NCI-H1105 (cell line): ENCODE measurements at places on chromosomes 16 and 17.

GRCh38 chr17:15308758-15309157 is 32.6 kb downstream of the TEKT3 start:
- DNase-seq: peak; percentile 15

DNA sequence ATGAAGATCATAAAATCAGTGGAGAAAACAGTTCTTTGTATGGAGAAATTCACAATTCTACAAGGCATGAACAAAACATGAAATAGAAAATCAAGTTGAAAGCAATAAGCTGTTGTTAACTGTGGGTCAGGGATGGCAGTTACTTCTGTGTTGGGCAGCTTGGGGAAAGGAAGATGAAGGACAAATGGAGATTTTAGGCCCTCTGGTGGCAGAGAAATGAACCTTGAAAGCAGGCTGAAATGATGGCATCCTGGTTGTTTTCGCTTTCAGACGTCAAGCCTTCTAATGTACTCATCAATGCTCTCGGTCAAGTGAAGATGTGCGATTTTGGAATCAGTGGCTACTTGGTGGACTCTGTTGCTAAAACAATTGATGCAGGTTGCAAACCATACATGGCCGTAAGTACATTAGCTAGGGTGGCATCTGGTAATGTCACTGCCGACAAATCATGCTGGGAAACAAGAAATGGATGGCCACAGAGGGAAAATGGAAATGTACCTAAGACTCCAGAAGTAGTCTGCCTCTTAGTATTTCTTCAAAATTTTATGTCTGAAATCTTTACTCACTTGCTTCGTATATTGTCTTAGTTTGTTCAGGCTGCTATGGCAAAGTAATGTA is 108.9 kb downstream of the MAP2K6 start:
- peak; percentile 9 for DNase-seq

DNA sequence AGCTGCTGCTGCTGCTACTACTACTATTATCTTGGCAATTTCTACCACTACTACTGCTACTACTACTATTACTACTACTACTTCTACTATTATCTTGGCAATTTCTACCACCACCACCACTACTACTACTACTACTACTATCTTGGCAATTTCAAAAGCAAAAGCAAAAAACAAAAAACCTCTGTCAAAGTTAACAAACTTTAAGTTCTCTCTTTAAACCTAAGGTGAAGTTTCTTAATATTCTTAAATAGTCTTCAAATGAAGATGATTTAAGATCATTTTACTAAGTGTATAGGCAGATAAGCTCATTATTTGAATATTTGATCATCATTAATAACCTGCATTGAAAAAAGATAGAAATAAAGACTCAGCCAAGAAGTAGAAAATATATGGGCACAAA is 118.5 kb downstream of the BRIP1 start:
- no peak for DNase-seq

DNA sequence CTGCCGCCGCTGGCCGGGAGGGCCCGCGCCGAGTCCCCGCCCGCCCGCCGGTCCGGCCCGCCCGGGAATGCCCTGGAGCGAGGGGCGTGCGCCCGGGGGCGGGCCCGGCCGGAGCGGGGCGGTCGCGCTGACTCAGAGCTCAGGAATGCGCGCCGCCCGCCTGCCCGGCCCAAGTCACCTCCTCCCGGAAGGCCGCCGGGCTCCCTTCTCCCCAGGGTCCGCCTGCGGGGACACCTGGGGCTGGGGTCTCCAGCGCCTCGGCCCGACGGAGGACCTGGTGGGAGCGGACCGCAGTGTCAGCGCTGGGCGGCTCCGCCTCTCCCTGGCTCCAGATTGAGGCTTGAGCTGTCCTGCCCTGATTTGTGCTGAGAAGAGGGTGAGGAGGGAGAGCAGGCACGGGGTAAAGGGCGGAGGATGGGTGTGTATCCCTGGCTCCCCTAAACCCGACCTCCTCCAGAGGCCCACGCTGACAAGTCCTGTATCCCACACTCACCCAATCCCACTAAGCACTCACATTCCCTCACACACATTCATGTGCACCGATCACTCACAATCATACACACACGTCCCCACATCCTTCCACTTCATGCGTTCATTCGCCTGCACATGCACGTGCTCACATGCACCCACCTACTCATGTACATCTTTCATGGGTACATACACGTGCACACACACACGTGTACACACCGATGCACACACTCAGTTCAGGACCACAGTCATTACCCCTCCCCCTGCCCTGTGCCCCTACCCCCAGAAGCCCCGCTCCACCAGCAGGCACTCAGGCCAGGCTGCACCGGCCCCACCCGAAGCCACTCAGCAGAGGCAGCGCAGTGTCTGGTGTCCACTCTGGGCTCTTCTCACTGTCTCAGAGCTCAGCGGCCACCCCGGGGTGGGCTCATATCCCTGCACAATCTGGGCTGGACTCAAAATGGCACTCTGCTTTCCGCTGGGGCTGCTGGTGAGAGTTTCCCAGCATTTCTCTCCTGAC is at the start of gene RHBDF1:
Gene RHBDF1 (minus strand): TSS at position 71 of the 988 bp plus-strand sequence. CDS start 7,616 bp downstream, outside the sequence.
- no peak for DNase-seq

GRCh38 chr16:88700636-88701482 is 5.3 kb downstream of the RNF166 start:
- DNase-seq: no peak

DNA sequence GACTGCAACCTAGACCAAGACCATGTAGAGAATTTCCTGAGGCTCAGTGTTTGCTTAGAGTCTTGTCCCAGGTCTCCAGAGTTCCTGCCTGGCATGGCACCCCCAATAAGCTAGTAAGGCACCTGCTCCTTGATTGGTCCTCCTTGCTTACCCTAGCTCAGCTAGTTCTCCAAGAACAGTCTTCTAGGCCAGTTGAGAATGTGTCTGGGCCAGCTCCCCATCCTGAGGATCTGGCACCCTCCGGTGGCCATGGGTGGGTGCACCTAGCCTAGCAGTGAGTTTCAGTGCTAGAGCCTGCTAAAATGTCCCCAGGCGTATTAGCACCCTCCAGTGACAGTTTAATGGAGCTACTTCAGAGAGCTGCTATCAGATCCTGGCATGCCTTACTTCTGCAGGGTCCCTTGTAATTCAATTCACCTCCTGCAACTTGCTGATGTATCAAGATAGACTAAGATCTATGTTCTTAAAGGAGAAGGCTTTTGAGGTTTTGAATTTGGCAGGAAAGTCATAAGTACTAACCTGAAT is 44.4 kb upstream of the MED13 start:
- DNase-seq: peak; percentile 35

DNA sequence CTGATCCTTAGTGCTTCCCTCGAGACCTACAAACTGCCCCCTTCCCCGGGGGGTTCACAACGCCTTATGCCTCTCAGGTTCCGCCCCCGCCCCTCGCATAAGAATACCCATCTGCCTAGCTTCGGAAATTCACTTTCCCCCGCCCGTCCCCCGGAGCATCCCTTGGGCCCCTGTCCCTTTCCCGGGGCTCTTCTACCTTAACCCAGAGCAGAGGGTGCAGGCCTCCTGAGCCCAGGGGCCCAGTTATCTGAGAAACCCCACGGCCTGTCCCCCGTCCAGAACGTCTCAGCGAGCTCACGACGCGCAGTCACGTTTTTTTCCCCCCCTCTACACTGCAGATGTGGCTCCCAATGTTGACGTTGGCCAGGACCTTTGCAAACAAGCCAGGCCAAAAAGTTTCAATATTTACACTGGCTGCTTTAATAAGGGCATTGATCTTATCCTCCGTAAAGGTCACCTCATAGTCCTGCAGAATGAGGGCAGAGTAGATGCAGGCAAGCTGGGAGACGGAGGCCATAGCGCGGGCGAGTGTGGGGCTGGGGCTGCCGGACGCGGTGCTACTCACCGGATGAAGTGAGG is 1.4 kb upstream of the NBR1 start:
- DNase-seq: peak; percentile 15
